ENCODE measurements at places on chromosomes 7 and 10.

GRCh38 chr7:141483044-141483443, 68.2 kb upstream of the AGK start:
- DNase-seq: no peak

GRCh38 chr7:99201027-99201426, 6.9 kb downstream of the KPNA7 start:
- peak; percentile 88 for DNase-seq

- DNase-seq: no peak
Measured at GRCh38 chr7:36469236-36469635, 79.6 kb downstream of the ANLN start.

GRCh38 chr10:9069136-9069535, 1014.6 kb downstream of the GATA3 start:
- DNase-seq: peak; percentile 8

DNA sequence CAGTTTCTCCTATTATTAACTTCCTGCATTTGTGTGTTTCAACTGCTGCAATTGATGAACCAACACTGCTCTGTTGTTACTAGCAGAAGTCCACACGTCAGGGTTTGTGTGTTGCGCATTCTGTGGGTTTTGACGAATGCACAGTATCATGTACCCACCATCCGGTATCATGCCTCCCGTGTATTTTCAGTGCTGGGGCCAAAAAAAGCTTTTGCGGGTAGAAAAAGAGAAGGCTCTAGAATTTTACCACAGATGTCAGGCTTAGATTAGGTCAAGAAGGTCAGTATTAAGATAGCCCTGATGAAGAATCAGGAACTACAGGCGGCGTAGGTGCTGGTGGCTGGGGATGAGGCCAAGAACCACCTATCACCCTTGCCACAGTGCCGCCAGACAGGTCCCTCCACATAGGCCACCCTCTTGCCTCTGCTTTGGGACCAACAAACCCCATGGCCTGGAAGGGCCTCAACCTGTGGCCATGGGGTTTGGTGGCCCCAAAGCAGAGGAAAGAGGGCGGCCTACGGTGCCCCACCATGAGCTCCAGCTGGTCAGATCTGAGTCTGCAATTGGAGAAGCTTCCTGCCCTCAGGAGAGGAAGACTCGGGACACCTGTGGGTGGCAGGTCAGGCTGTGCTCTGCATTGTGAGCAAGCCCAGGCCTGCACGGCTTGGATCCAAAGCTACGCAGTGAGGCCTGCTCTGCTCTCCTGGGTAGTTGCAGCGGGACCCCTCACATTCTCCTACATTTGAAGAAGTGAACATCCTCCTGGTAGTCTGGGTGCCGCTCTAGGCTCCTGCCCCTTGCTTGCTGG, 71.9 kb downstream of the MKI67 start:
- DNase-seq: no peak

DNA sequence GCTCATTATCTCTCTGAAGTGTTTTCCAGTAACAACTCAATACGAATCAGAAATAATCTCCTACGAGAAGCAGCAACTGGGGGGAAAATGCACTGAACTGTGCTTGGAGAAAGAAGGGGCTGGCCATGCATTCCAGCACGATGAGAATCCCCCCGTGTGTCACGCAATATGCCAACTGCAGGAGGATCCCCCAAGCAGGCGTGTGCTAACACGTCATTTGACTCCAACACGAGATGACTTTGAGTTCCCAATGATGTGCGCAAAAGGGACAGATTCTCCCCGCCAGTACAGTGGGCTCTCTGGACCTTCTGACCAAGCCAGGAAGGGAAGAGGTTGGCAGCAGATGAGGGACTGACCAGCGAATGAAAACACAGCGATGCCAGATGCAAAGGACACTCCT, 105.5 kb downstream of the KCNMA1 start:
- peak; percentile 71 for DNase-seq

GRCh38 chr7:28556025-28556424, 143.7 kb downstream of the CREB5 start:
- no peak for DNase-seq

DNA sequence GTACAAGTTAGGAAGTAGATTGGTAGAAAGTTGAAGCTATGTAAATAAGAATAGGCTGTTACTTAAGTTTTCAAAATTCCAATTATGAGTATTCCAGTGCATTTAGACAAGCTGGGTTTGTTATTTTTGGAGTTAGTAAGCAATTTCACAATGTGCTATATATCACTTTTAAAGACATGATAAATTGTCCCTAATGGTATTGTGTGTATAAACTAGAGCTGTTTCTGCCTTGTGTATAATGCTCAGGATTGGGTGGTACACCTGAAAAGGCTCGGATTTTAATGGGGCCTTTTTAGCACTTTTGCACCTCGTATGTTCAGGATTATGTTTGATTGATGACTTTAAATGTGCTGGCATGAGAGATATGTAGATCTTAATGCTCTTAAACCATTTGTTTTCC, 175.8 kb downstream of the VTI1A start:
- DNase-seq: peak; percentile 72
